Endodermal cell (in vitro differentiated cells): ENCODE measurements at places on chromosomes 3 and 15. TPM values are rescaled to one million over a fixed set of nuclear protein-coding genes. Genes with fewer than 3 reads are reported as not detected.

GRCh38 chr15:64232400-64232799 is 69.6 kb upstream of the PPIB start:
- H3K4me1 ChIP-seq = no peaks in the 10 kb centered on the region
- H3K4me3 ChIP-seq = no peak overlapping the region
- H3K27ac ChIP-seq = no peak overlapping the region
- no peaks in the 10 kb centered on the region for H3K36me3 ChIP-seq

- no peaks in the 10 kb centered on the region for H3K27me3 ChIP-seq
- DNase-seq = no peak
- H3K36me3 ChIP-seq = no peaks in the 10 kb centered on the region
- H3K4me1 ChIP-seq = no peaks in the 10 kb centered on the region
- H3K27ac ChIP-seq = no peak overlapping the region
Measured at GRCh38 chr3:110711130-110711832, 360.3 kb upstream of the NECTIN3 start.

DNA sequence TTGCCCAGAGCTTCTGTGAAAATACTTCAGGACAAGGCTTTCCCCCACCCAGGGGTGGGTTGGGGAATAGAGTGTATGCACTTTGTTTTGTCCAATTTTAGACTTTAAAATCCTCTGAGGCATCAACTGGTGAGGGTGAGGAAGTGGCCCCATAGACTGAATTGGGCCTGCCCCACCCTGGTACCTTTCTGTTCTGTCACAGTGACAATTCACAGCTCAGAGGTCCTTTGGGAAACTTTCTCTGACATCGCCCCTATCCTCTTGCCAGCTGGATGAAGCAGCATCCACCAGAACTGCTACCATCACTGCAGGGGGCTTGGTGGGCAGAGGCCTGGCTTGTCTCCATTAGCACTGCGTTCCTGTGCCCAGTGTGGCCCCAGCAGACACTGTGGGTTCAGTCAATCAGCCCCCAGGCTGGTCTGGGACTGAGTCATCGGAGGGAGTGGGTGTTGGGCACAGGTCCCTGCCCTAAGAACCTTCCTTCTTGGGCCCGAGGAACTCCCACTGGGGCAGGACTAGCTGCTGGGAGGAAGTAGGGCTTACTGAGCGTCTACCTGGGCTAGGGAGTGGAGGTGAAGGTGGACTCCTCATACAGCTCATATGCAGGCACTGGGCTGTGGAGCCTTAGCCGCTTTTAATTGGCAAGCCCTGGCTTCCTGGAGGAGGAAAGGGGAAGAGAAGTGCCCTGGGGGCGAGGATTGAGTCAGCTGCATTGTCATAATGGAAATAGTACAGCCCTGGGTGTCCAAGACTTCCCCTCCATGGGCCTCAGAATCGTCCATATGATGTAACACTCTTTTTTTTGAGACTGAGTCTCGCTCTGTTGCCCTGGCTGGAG is 1.5 kb upstream of the PPM1M start:
- peaks cover 19% of the 10 kb centered on the region for H3K27me3 ChIP-seq
- H3K4me3 ChIP-seq = no peak overlapping the region
- H3K36me3 ChIP-seq = no peaks in the 10 kb centered on the region
- DNase-seq = no peak

GRCh38 chr3:194928227-194928626 is 242.5 kb downstream of the FAM43A start:
- no peak overlapping the region for H3K4me3 ChIP-seq
- no peaks in the 10 kb centered on the region for H3K4me1 ChIP-seq
- H3K27me3 ChIP-seq = no peaks in the 10 kb centered on the region
- no peak overlapping the region for H3K27ac ChIP-seq
- DNase-seq = no peak

The SGO1 gene
- total RNA-seq = 25.1 and 26.4 TPM in 2 replicates

The AP3B2 gene
- total RNA-seq = 21.5 and 22.4 TPM in 2 replicates

The ZBTB11 gene
- 13.2 and 16.8 TPM in 2 replicates for total RNA-seq
